ENCODE measurements at places on chromosomes 2 and 18. TPM values are rescaled to one million over a fixed set of nuclear protein-coding genes. Genes with fewer than 3 reads are reported as not detected.

DNA sequence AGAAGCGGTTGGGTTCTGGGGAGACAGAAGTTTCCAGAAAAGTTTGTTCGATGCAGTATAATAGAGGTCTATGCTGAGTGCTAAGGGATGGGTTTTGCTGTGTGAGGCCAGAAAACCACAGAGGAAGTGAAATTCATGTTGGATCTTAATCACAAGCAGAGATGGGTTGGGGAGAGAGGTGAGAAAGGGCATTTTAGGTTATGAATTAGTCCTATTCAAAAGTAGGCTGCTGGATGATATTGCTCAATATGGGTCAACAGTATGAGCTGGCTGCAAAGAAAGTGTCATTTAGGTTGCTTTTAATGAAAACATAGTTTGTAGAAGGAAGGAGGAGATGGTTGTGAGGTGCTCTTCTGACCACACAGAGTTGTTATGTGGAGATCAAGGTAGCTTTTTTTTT is 118.8 kb upstream of the LHCGR start:
- no peak for DNase-seq

GRCh38 chr2:114082731-114083433 is 193.0 kb downstream of the ACTR3 start:
- DNase-seq = no peak

- no peak for DNase-seq
These were observed 199.7 kb downstream of the LRRTM4 start for GRCh38 chr2:77322431-77322830.

Gene MYO5B
- total RNA-seq = 23.3 TPM

- no peak for DNase-seq
These were observed 1082.3 kb upstream of the TMEFF2 start for GRCh38 chr2:193276988-193277387.

DNA sequence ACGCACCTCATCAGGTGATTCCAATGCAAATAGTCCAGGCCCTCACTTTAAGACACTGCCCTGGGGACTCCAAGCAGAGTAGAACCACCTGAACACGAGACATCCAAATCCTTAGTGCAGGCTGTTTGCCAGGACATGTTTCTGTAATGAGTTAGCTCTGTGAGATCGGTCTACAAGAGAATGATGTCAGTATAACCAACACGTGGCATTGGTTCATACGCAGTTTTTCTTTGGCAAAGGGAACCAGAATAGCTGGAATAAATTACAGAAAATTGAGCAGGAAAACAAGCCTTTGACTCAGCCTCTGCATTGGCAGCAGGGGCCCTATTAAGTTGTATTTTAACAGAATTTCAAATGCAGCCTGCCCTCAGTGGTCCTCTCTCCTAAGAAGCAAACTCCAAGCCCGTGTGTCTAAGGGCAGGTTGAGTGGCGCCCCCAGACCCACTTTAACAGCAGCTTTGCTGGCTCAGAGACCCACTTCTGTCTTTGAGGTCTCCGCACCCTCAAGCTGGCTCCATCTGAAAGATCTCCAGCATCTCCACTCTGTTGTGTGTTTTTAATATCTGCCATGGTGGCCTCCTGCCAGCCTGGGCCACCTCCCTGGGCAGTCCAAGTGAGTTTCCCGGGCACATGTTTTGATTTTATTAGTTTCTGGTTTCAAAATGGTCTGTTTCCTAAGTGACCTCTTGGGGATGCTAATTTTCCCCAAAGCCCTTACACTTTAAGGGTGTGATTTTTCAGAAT is 61.3 kb downstream of the ALPK2 start:
- DNase-seq = no peak

Gene NEB
- total RNA-seq = 0.83 TPM
